ENCODE measurements at places on chromosomes 1 and 21.

- ATAC-seq, result no peak
Observed at GRCh38 chr1:20546637-20547036, 5.7 kb upstream of the FAM43B start.

DNA sequence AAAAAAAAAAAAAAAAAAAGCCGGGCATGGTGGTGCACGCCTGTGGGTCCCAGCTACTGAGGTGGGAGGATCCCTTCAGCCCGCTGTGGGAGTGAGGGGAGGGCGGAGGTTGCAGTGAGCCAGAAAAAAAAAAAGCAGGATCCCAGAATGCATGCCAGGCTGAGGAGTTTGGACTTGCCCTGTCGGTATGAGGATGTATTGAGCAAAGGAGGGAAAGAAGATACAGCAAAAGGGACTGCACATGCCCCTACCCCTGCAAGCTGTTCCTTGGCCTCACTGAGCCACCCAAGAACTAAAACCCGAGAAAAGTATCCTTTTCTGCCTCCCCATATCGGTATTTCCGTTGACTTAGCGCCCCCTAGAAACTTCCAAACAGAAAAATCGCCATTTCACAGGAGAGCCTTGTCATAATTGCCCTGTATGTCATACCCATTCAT is 1.3 kb upstream of the GPATCH4 start:
- no peak for ATAC-seq

GRCh38 chr1:11649237-11649623 is 5.0 kb downstream of the FBXO2 start:
- no peak for ATAC-seq

GRCh38 chr1:50109116-50109515 is 396 bp downstream of the ELAVL4 start:
- no peak for ATAC-seq

GRCh38 chr1:184287001-184287400 is 99.8 kb upstream of the C1orf21 start:
- no peak for ATAC-seq

GRCh38 chr21:44948426-44949120 is 8.7 kb downstream of the SLX9 start:
- ATAC-seq, result no peak

- no peak for ATAC-seq
Observed at GRCh38 chr1:63908016-63908415, 134.2 kb downstream of the ROR1 start.

DNA sequence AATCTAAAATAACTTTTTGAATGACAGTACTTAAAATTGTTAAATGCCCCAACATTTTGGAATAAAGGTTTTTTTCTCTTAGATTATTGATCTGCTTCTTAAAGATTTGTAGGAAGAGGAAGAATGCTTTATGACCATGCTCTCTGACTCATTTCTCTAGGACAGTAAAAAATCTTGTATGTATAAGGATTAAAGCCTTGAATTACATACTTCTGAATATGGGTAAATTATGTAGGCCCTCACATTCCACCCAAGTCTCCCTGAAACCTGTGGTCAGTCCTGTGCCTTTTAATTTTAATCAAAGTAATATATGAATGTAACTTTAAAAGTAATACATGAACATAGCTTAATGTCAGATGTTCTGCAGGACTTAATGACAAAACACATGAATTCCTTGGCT is 50.5 kb downstream of the ABCD3 start:
- no peak for ATAC-seq

DNA sequence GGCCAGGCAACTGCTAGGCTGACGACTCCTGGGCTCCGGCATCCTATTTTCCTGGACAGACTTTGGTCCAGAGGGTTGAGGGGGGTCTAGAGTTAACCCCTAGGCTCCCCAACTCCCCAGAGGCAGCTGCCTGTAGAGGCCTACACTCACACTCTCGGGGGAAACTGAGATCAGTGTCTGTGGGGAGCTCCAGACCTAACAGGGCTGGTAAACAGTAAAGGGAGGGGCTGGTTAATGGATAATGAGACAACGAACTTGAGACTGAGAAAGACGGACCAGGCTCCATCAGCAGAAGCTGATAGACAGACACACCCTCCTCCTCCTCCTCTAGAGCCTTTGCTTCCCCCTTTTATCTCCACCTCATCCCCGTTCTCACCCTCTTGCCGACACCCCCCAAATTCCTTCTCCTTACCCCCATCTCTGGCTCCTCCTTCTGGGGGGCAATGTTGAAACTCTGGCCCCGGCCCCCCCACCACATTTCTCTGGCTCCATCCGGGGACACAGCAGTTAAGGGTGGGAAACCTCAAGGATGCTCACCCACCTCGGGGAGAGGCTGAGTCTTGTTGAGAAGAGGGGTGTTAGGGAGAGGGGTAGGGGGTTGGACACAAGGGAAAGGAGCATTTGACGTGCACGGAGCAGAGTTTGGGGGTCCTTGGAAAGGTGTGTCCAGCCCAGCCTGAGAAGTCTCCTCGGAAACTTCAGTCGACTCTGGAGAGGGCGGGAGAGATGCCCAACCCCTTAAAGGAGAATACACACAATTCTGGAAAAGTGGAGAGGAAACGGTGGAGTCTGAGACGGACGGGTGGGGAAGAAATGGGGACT is at the start of gene MTMR11:
MTMR11 (minus strand) TSS at position 710 of the 822 bp plus-strand sequence; CDS start at position 478, 232 bp downstream.
- ATAC-seq, result no peak

DNA sequence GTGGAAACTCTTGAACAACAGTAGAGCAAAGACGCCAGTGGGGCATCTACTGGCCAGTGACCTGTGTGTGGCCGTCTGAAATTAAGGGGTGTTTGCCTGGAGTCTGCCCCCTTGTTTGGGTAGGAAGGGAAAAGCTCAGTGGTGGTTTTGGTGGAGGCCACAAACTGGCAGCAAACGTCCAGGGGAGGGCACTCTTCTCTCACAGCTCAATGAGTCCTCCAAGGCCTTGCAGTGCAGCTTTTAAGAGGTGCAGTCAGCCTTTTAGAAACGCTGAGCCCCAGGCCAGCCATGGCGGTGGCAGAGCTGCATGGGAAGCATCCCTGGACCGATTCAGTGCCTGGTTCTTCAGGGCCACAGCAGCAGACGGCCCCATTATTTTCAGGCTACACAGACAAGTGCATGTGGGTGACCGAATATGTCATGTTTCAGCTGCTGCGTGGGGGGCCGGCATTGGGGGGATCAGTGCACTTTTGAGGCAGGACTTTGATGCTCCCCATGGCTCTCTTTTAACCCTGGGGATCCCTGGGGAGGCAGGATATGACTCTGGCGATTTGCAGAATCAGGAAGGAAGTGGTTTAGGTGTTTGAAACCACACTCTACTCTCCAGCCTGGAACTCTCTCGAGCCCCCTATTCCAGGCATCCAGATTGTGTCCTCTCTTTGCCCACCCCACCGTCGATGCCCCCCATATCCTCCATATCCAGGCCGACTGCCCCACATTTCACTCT is 414.0 kb downstream of the PRDM2 start:
- ATAC-seq, result no peak

- no peak for ATAC-seq
Observed at GRCh38 chr1:66519992-66520391, 14.0 kb upstream of the SGIP1 start.

- ATAC-seq, result no peak
Observed at GRCh38 chr1:37940299-37940947, 6.4 kb downstream of the INPP5B start.

DNA sequence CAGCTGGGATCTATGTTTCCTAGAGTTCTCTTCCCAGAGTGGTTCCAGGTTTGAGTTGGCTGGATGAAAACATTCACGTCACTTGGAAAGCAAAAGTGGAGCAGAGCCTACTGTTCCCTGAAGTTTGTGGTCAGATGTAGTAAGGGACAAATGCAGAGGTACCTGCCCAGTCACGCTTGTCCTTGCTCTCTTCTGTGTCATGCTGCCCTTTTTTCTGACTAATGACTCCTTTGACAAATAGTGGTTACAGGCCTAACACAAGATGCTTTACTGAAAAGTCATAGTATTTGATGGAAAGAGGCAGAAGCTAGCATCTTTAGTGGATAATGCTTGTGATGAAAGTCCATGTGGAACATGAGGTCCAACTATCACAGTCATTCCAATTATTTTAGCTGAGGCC is 881.4 kb upstream of the B3GALT2 start:
- ATAC-seq, result no peak

DNA sequence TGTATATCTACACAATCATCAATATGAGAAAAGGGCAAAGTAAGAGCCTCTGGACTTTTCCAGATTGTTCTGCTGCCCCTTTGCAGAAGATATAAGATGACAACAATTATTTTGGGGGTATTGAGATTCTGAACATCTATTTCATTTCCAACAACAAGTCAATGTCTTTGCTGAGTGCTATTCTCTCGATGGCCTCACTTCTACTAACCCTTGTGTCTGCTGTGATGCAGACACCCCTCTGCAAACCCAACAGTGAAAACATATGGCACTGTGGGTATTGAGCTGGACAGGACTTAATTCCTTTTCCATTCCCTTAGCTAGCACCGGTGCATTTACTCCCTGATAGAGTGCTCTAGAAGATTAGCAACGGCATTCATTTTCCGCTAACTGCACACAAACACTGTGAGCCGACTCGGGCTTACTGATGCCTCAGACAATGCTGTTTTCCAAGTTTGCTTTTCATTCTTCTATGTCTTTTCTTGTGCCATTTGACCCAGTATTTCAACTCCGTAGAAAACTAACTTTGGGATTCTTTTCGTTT is 33.4 kb upstream of the SMYD2 start:
- ATAC-seq, result no peak

GRCh38 chr1:89546082-89546889 is 21.7 kb downstream of the LRRC8B start:
- peak; percentile 61 for ATAC-seq

DNA sequence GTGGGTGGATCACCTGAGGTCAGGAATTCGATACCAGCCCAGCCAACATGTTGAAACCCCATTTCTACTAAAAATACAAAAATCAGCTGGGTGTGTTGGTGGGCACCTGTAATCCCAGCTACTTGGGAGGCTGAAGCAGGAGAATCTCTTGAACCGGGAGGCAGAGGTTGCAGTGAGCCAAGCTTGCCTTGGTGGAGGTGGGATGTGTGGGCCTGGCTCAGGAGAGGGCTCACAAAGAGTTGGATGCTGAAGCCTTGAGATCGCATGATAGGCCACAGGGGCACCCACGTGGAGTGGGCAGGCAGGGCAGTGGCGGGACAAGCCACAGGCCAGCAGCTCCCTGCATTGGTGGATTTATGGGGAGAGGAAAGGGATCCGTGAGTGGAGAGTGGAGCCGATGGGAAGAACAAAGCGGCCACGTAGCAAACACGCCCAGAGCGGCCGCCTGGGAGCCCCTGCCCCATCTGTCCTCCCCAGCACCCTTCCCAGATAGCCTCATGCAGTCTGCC is 4.4 kb downstream of the THAP3 start:
- no peak for ATAC-seq

DNA sequence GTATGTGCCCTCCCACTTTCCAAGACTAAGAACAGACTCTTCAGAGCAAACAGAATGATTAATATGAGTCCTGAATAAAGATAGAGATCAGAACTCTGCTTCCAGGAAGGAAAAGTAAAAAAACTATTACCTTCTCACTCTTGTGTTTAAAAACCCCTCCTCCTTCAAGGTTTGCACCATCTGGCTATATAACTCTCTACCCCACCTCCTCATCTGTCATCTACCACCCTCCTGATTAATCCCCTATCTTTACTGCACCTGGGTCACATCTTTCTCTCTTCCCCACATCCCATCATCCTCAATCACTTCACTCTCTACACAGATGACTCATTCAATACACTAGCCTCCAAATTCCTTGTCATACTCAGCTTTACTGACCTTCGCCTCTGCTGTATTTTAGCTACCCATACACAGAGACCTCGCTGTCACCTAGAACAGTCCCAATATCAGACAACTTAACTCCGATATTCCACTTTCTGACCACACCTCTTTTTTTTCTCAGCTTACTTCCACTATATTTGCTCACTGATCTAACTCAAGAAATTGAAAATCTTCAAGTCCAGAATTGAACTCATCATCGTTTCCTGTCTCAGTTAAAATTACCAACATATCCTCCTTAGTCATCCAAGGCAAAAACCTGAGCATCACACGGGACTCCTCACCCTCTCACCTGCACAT is 3.7 kb downstream of the SCMH1 start:
- peak; percentile 64 for ATAC-seq

DNA sequence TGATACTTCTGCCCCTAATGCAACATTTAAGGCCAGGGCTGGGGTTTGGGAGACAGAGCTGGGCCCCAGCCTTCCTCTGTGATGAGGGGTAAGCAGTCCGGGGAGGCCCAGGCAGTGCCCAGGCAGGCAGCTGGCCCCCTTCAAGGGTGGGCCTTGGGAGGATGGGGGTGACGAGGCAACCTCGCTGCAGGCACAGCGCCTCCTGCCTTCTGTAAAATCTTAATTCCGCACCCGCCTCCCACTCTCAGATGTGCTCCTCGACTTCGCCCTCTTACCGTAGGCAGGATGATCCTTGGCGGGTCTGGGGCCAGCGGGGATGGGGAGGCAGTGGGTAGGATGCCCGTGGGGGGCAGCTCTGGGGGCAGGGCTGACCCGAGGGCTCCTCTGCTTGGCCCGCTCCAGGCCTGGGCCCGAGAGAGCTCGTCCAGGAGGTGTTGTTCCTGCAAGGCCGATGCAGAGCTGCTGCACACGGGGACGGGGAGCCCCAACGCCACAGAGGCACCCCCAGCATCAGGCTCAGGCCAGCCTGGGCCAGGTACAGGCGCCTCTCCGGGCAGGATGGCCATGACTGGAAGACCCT is 9.1 kb downstream of the C21orf58 start:
- ATAC-seq, result no peak

DNA sequence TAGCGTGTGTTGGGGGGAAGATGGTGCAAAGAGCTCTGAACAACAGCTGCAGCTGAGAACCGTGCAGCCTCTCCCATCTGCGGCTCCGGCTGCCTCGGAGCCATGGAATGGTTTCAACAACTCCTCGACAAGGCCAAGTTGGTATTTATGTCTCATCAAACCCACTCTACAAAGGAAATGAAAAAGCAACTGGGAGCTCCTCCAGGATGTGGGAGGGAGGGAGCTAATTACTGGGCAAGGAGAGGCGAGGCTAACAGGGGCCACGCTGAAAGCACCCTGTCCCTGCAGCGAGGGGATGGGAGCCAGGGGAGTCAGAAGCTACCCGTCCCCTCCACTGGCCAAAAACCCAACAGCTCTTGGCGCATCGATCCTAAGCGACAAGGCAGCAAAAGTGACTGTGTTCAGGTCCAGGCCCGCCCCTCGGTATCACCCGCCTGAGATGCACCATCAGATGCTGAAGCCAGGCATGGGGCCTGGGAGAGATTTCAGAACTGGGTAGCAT is 63.1 kb downstream of the ACOT7 start:
- ATAC-seq, result no peak

DNA sequence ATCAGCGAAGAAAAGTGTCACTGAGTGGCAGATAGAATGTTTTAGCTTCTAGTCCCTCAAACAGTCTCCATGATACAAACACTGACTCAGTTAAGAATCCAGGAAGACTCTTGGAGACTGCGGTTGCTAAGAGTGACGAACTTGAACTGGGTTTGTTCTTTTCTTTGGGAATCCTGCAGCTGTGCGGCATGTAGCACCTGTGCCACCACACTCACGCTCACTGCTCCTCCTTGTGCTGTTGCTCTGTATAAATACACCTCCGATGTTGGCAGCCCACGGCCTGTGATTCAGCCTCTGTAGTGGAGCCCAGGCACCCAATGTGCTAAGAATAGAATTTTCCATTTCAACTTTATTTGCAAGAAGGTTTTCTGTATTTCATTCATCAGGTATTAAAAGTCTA is 5.5 kb upstream of the PPIE start:
- ATAC-seq, result no peak

GRCh38 chr1:245255783-245256182 is 101.0 kb downstream of the KIF26B start:
- ATAC-seq, result no peak

GRCh38 chr1:244048256-244049161 is 2.6 kb upstream of the ZBTB18 start:
- peak; percentile 89 for ATAC-seq

GRCh38 chr21:15644489-15644888 is 85.3 kb upstream of the USP25 start:
- no peak for ATAC-seq

Measured in activated T-helper 17 cell treated with anti-CD3 and anti-CD28 coated beads, Interleukin-2, amount 50 U/mL, for 72 hours (primary cell).